ENCODE measurements at places on chromosomes 1 and 21.

- no peak overlapping the region for H3K27ac ChIP-seq
- no peaks in the 10 kb centered on the region for H3K27me3 ChIP-seq
- no peaks in the 10 kb centered on the region for H3K4me1 ChIP-seq
- H3K36me3 ChIP-seq, result no peaks in the 10 kb centered on the region
- DNase-seq, result peak; percentile 42
These were observed 19.5 kb downstream of the FAAH start for GRCh38 chr1:46413596-46413985.

DNA sequence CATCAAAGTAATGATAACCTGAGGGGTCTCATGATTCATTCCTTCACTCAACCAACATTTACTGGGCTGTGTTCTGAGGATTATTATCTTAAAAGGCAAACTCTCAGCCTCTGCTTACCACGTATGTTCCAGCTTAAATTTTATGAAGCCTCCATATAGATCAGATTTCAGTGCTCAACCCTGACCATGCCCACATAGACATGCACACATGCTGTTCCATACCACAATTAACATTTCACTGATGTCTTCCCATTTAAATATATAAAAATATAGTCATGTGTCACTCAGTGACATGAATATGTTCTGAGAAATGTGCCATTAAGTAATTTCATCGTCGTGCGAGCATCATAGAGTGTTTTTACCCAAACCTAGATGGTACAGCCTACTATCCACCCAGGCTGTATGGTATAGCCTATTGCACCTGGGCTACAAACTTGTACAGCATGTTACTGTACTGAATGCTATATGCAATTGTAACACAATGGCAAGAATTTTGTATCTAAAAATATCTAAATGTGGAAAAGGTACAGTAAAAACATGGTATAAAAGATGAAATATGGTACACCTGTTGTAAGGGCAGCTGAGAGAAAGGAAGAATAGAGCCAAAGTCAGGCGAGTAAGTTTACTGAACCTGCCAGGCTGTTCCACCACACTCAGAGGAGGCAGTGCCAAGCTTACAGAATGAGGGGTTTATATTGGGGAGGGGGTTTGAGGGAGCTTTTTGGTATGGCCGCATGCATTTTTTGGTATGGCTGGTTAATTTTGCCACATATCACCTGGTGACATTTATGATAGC lies 134.7 kb upstream of the ETV3 start:
- no peak for DNase-seq
- H3K4me3 ChIP-seq, result no peak overlapping the region
- H3K36me3 ChIP-seq, result no peaks in the 10 kb centered on the region
- no peaks in the 10 kb centered on the region for H3K4me1 ChIP-seq
- peaks cover 16% of the 10 kb centered on the region for H3K27me3 ChIP-seq

- peaks cover 14% of the 10 kb centered on the region for H3K4me1 ChIP-seq
- no peak overlapping the region for H3K4me3 ChIP-seq
- H3K27me3 ChIP-seq, result no peaks in the 10 kb centered on the region
- no peak overlapping the region for H3K27ac ChIP-seq
These were observed 19.8 kb downstream of the CTNNBIP1 start for GRCh38 chr1:9890224-9890731.

DNA sequence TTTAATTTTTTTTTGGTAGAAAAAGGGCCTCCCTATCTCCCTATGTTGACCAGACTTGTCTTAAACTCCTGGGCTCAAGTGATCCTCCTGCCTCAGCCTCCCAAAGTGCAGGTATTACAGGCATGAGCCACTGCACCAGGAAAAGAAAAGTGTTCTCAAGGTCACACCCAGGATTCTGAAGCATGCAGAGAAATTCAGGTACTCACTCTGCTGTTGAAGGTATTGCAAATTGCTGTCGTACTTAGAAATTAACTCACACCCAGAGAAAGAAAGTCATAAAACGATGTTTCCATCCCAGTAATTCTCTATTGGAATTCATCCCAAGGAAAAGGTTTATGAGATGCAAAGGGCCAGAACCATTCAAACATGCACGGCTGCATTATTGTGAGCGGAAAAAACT lies 73.7 kb downstream of the DHRS3 start:
- H3K36me3 ChIP-seq, result no peaks in the 10 kb centered on the region
- H3K4me1 ChIP-seq, result peaks cover 5% of the 10 kb centered on the region
- no peak for DNase-seq
- H3K27ac ChIP-seq, result no peak overlapping the region
- no peaks in the 10 kb centered on the region for H3K27me3 ChIP-seq

DNA sequence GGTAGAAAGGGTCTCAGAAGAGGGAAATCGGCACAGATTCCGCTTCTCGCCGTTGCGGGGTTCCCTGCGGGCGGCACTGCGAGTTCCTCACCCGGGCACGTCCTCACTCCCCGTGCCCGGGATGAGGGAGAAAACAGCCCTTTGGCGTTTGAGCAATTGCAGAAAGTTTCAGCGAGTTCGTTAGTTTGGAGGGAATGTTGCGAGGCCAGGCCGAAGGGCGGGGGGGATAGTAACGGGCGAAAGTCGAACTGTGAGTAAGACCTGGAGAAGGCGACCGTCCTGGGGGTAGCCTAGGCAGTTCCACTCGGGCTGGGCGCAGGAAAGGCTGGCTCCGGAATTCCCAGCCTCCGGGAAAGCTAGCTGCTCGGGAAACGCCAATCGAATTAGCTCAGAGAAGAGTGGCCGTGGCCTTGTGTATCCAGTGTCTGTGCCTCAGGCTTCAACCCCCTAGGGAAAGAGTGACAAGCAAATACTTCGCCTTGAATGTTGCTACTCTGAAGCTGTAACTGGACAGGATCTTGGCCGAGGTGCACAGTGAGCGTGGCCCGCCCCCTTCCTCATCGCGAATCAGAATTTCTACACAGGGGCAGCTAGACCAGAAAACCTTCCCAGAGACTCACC lies 787 bp downstream of the PTGFR start:
- DNase-seq, result no peak
- H3K4me1 ChIP-seq, result peaks cover 5% of the 10 kb centered on the region
- no peak overlapping the region for H3K27ac ChIP-seq
- no peaks in the 10 kb centered on the region for H3K36me3 ChIP-seq

- DNase-seq, result no peak
- H3K27me3 ChIP-seq, result no peaks in the 10 kb centered on the region
- H3K27ac ChIP-seq, result no peak overlapping the region
- H3K36me3 ChIP-seq, result no peaks in the 10 kb centered on the region
- no peaks in the 10 kb centered on the region for H3K4me1 ChIP-seq
- H3K4me3 ChIP-seq, result no peak overlapping the region
These were observed 14.0 kb upstream of the PABPC4 start for GRCh38 chr1:39590546-39590945.

DNA sequence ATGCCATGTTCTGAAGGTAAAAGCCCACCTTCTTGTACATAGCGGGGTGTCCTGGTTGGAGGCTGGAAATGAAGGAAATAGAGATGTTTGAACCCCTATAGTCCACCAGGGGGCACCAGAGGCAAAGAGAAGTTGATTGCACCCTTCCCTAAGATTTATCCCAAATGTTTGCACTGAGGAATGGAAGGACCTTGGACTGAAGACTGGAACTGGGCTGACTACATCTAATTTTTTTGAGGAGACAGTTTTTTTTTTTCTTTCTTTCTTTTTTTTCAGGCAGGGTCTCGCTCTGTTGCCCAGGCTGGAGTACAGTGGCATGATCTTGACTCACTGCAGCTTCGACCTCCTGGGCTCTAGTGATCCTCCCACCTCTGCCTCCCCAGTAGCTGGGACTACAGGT lies 55.3 kb upstream of the EIF4G3 start:
- peaks cover 94% of the 10 kb centered on the region for H3K36me3 ChIP-seq
- no peak overlapping the region for H3K4me3 ChIP-seq
- no peak overlapping the region for H3K27ac ChIP-seq
- DNase-seq, result no peak

- H3K4me1 ChIP-seq, result no peaks in the 10 kb centered on the region
- peaks cover 33% of the 10 kb centered on the region for H3K36me3 ChIP-seq
These were observed 135.2 kb downstream of the EIF4G3 start for GRCh38 chr1:21041541-21041940.

GRCh38 chr1:186865857-186866256 lies 37.1 kb downstream of the PLA2G4A start:
- peaks cover 8% of the 10 kb centered on the region for H3K4me1 ChIP-seq
- no peak for DNase-seq
- peaks cover 7% of the 10 kb centered on the region for H3K27me3 ChIP-seq

GRCh38 chr1:55047611-55048010 lies 8.3 kb downstream of the PCSK9 start:
- no peak for DNase-seq
- H3K4me3 ChIP-seq, result no peak overlapping the region
- H3K27ac ChIP-seq, result no peak overlapping the region
- no peaks in the 10 kb centered on the region for H3K36me3 ChIP-seq
- H3K27me3 ChIP-seq, result no peaks in the 10 kb centered on the region

DNA sequence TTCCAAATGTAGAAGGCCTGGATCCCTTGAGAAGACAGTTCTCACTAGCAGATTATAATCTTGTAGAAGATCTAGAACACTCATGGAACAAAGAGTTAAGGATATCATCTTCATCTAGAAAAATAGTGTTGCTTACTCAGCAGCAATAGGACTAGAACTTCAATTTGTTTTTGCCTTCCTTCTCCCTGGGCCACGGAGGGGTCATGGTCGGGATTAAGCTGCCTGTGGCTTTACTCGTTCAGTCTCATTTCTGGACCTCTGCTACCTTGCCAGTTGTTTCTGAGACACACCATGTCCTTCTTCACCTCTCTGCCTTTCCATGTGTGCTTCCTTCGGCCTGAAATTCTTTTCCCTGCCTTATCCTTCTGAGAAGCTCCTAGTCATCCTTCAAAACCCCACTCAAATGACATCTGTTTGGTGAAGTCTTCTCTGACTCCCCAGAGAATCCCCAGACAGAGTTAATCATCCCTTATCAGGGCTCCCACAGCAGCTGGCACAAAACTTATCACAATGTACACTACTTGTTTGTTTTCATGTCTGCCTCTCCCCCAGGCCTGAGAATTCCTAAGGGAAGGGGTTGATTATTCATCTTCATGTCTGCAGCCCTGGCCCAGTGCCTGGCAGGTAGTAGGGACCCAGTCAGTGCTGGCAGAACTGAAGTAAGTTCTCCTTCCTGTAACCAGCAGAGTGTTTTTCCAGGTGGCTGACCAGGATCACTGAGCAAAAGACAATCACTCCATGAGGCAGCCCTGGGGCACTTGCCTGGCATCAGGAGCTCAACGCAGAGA lies 15.5 kb upstream of the SNX27 start:
- peaks cover 6% of the 10 kb centered on the region for H3K4me1 ChIP-seq
- H3K36me3 ChIP-seq, result no peaks in the 10 kb centered on the region
- no peak overlapping the region for H3K4me3 ChIP-seq
- peaks cover 6% of the 10 kb centered on the region for H3K27me3 ChIP-seq

DNA sequence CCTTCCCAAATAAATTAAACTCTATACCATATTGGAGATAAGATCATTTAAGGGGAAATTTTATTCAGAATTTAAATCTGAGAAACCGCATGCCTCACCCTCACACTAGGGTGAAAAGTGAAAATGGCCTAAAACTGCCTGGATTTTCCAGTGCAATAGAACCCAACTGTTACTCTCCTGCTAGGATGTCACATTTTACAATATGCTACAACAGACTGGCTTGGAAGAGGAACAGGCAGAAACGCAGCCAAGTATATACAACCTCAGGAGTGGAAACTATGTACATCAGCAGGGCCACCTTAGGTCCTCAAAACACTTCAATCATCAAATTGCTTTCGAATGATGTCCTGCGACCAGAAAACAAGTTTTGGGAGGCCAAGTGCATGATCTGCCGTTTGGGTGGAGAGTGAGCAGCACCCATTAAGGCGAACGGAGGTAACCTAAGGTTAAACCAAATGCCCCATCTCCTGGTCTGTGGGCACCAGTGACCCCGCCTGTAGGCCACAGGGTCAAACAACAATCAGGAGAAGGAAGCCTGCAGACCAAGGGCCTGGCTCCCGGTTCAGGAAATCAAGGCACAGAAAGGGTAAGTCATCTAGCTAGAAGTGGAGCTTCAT lies 4.9 kb downstream of the RCAN1 start:
- no peak overlapping the region for H3K27ac ChIP-seq
- H3K27me3 ChIP-seq, result no peaks in the 10 kb centered on the region
- peaks cover 30% of the 10 kb centered on the region for H3K4me1 ChIP-seq
- H3K4me3 ChIP-seq, result no peak overlapping the region

GRCh38 chr1:29310616-29311180 lies 74.4 kb downstream of the PTPRU start:
- no peaks in the 10 kb centered on the region for H3K36me3 ChIP-seq
- H3K27ac ChIP-seq, result no peak overlapping the region
- no peaks in the 10 kb centered on the region for H3K27me3 ChIP-seq
- no peak for DNase-seq
- H3K4me3 ChIP-seq, result no peak overlapping the region
- H3K4me1 ChIP-seq, result no peaks in the 10 kb centered on the region

DNA sequence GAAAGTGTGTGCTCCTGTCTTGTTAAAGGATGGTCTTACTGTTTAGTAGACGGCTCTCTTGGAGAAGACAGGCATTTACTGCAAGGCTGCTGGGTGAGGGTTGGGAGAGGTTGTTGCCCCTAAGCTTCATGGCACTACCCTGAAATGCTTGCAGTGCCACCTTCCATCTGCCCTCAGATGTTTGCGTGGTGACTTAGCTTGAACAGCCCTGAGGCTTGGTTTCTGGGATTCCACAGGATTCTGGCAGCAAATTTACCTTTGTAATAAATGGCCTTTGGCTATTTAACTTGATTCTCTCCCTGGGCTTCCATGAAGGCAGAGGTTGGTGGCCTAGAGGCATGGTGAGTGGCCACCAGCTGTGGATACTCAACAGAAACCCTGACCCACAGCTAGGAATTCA lies 11.6 kb downstream of the MTARC1 start:
- H3K27ac ChIP-seq, result no peak overlapping the region
- H3K4me1 ChIP-seq, result no peaks in the 10 kb centered on the region
- DNase-seq, result no peak
- peaks cover 10% of the 10 kb centered on the region for H3K27me3 ChIP-seq
- H3K36me3 ChIP-seq, result no peaks in the 10 kb centered on the region
- H3K4me3 ChIP-seq, result no peak overlapping the region

DNA sequence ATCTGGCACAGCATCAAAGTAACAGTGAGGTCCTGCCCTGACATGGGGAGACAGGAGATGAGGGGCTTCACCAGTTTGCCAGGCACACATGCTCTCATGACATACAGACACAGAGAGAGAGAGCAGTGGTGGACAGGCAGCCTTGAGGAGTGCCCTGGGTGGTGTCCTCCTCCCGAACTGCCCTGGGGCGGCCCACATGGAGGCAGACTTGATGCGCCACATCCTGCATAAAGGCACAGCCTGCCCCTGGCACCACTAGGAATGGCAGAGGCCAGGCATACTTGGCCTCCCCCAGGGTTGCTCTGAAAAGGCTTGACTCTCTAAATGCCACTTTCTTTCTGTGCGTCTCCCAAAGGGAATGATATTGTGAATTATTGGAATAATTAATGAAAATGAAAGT lies 67.5 kb downstream of the SPAG17 start:
- no peaks in the 10 kb centered on the region for H3K4me1 ChIP-seq
- no peak overlapping the region for H3K27ac ChIP-seq
- no peaks in the 10 kb centered on the region for H3K36me3 ChIP-seq
- H3K4me3 ChIP-seq, result no peak overlapping the region

DNA sequence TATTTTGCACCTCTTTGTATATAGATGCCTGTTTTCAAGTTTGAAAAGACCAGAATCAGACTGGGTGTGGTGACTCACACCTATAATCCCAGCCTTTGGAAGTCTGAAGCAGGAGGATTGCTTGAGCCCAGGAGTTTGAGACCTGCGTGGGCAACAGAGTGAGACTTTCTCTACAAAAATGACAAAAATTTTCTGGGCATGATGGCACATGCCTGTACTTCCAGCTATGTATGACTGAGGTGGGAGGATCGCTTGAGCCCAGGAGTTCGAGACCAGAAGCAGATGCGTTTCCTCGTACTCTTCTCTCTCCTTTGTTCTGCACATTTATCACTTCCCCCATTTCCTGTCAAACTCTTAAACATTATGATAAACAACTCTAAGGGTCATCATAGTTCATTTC lies 310.0 kb upstream of the SNX7 start:
- H3K27ac ChIP-seq, result no peak overlapping the region
- H3K27me3 ChIP-seq, result no peaks in the 10 kb centered on the region
- H3K36me3 ChIP-seq, result no peaks in the 10 kb centered on the region
- no peak overlapping the region for H3K4me3 ChIP-seq
